ENCODE measurements at places on chromosomes 3 and 15. TPM values are rescaled to one million over a fixed set of nuclear protein-coding genes. Genes with fewer than 3 reads are reported as not detected.

The SCN5A gene
- total RNA-seq = 0.26 TPM

The FAM107A gene
- 14.5 TPM for total RNA-seq

DNA sequence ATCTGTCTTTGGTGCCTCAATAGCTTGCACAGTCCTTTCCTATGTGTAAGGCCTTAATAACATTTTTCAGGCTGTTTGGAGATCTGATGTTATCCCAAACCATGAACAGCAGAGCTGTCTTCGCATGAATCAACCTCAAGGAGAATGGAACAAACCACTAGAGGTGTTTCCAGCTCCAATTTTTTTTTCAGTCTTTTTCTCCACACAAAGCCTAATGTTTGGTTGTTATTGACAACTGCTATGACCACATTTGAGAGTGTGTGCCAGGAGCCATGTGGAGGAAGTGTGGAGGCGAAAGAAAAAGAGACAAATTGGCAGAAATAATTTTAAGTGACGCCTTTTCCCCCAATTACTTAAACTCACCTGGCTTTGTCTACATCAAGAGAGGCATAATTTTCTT, 38.7 kb downstream of the RTP4 start:
- no peak for DNase-seq

- DNase-seq = no peak
These were observed 223.3 kb downstream of the RAP2B start for GRCh38 chr3:153385343-153385742.

DNA sequence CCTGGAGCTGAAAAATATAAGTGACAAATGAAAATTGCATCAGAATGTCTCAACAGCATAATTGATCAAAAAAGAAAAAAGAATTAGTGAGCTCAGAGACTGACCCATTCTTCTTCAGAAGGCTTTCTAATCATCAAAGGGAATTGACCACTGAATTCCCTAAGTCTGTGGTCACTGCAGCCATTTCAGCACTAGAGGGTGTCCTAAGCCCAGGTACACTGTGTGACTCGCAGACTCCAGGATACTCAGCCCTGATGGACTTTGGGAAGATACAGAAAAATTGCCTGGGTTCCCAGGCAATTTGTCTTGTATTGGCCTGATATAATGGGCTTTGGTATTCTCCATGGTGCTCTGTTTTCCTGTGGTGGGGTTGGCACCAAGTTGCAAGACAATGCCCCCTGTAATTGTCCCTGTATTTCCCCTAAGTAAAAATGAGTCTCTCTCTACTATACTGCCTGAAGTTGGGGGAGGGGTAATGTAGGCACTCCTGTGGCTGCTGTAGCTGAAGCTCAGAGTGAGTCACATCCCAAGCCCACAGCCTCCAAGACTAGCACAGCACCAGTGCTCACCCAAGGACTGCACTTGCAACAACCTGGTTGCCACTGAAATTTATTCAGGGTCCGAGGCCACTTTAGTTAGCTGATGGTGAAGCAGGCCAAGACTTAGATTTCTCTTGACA, 256.0 kb upstream of the STAC start:
- DNase-seq = peak; percentile 15

- peak; percentile 49 for DNase-seq
These were observed 4.8 kb downstream of the VIPR1 start for GRCh38 chr3:42507252-42507651.

The U2SURP gene
- 65.4 TPM for total RNA-seq

The VWA5B2 gene
- total RNA-seq = 15.8 TPM

GRCh38 chr3:42660898-42661297, 7.4 kb downstream of the ZBTB47 start:
- DNase-seq = no peak

The GRK7 gene
- total RNA-seq = not detected

- DNase-seq = peak; percentile 19
These were observed 33.4 kb downstream of the ZXDC start for GRCh38 chr3:126442094-126442855.

The GOLGA6L4 gene
- 5.4 TPM for total RNA-seq

DNA sequence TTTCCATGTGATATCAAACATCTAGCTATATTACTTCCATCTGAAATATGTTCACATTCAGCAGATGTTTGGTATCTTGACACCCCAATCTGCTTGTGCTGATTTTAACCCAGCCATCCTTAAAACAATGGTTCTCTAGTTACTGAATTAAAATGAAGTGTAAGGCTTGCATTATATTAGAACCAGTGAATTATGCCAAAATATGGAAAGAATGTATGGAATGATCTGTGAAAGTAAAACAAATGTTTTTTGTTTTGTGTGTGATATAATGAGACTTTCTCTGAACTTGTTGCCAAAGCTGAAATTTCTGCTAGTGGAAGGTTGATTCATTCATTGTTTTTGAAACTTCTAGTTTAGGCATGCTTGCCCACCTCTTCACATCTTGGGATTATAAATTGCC, 317.1 kb downstream of the MEX3B start:
- no peak for DNase-seq

GRCh38 chr3:46664971-46665762, 28.3 kb downstream of the ALS2CL start:
- no peak for DNase-seq

The DNAH12 gene
- total RNA-seq = 0.99 TPM

DNA sequence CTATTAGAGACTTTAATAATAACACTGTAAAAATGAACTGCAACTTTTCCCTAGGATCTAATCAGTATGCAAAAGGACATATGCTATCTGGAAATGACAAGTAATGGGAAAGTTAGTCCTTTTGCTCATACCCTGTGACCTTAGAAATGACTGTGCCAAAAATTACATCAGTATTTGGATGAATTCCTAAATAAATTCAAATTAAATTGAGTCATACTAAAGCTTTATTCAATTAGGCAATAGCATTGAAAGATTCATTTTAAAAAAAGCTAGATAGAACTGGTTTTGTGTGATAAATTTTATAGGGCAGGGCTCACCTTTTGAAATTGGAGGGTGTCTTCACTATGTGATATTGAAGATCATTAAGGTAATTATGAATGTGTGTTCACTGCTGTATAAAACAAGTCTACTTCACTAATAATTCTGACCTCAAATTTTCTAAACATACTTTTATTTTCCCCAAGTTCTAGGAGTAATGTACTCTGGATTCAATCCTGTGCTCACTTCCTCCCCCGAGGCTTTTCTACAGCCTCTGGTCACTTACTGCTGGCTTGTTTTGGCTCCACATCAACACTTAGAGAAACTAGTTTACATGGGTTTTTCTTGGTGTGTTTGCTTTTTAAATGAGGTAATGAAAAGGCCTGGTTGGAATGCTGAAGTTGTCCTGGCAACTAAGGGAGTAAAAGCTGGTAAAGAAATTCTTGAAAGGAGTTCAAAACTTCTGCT, 44.4 kb upstream of the SPTSSB start:
- DNase-seq = peak; percentile 43

DNA sequence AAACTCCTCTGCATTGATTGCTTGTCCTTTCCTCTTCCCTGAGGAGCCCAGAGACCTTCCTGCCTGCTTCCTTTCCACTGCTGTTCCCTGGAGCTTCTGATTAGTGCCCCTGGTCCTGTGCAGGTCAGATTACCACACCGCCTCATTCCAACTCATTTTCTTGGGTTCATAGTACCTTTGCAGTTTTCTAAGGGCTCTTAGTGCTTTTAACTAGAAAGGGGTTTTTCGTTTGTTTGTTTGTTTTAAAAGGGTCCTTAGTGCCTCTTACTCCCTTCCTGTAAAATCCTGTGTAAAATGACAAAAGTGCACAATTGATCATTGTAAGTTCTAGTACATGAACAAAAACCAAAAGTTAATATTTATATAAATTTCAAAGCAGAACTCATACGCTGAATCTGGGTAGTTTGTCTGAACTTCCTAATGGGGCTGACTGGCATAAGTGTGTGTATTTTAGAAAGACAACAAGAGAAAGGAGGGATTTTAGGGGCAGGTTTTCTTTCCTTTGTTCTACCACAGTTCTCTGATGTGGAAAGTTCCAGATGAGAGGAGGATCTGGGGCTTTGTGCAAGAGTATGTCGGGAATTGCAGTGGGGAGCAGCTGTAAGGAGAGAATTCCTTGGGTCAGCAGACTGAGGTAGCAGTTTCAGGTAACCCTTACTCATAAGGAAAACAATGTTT, 30.6 kb downstream of the SNRK start:
- DNase-seq = no peak

The GOLGA6A gene
- not detected for total RNA-seq

DNA sequence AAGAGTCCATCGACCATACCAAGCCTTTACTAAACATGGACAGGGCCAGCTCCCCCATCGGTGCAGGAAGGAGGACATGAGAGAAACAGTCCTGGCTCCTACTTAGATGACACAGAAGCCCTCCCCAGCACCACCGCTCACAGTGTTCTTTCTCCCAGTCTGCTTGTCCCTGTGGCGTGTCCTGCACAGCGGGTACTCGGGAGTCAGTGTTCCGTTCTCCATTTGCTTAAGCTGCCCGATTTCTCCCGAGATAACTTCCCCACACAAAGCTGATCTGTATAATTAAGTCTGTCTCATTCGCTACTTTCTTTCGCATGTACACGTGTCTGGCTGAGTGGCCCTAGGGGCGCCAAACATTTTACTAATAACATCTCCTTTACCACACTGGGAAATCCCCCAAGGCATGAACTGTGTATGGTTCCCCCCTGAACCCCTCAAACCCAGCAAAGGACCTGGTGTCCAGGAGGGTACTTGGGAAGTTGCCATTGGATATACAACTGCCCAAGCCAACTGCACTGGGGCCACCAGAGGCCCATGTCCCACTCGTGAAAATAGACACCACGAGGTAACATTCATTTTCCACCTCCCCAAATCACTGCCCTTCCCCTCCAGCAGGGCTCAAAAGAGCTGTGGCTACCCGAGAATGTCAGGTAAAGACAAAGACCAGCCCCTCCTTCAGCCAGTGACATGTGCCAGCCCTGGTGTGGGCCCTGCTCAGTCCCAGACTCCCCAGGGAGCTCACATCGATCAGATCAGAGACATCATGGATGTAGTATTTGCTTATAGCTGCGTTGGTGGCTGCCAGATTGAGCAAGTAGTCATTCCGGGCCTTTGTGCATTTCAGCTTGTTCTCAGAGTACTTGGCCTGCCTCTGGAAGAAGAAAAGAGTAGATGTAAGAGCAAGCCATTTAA, 96.5 kb upstream of the RAD18 start:
- DNase-seq = no peak

GRCh38 chr3:160678292-160678842, 1.4 kb downstream of the ARL14 start:
- DNase-seq = peak; percentile 24

DNA sequence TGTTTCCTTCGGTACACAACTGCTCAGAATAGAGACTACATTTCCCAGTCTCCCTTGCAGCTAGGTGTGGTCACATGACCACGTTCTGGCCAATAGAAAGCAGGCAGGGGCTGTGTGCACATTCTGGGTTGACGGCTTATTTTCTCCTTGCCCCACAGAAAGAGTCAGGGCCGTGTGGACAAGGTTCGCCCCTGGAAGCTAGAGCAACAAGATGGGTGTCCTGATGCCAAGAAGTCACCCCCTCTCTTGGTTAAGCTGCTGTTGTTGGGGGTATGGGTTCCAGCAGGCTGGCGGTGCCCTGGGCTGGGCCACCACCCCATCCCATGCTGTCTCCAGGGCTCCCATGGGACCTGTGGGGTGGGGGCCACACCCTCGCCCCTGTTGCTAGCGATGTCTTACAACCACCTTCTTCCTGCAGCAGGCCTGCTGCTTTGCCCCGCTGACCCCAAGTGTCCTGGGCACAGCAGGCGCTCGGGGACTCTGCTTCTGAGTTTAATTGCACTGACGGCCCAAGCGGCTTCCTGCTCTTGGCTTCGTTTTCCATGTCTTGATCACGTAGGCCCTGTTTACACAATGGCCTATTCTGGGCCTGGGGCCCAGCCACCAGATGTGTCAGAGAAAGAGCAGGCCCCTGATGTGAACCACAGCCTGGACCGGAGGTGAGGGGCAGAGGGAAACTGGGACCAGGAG, 24.9 kb downstream of the ABTB1 start:
- DNase-seq = peak; percentile 70

- no peak for DNase-seq
These were observed 697 bp upstream of the TRIM69 start for GRCh38 chr15:44735482-44736180.

GRCh38 chr15:49215768-49216739, 46.0 kb downstream of the GALK2 start:
- peak; percentile 49 for DNase-seq

- no peak for DNase-seq
These were observed 75.2 kb upstream of the C3orf80 start for GRCh38 chr3:160150066-160150465.

GRCh38 chr3:133278260-133279043, 121.4 kb upstream of the BFSP2 start:
- DNase-seq = no peak

GRCh38 chr15:66747886-66748707, 46.1 kb downstream of the SMAD6 start:
- DNase-seq = no peak
